CD4-positive, CD25-positive, alpha-beta regulatory T cell (primary cell): ENCODE measurements at places on chromosomes 13 and 19. TPM values are rescaled to one million over a fixed set of nuclear protein-coding genes. Genes with fewer than 3 reads are reported as not detected.
A peak's percentile ranks its signal among the peaks of the same experiment; 100 is the strongest.

DNA sequence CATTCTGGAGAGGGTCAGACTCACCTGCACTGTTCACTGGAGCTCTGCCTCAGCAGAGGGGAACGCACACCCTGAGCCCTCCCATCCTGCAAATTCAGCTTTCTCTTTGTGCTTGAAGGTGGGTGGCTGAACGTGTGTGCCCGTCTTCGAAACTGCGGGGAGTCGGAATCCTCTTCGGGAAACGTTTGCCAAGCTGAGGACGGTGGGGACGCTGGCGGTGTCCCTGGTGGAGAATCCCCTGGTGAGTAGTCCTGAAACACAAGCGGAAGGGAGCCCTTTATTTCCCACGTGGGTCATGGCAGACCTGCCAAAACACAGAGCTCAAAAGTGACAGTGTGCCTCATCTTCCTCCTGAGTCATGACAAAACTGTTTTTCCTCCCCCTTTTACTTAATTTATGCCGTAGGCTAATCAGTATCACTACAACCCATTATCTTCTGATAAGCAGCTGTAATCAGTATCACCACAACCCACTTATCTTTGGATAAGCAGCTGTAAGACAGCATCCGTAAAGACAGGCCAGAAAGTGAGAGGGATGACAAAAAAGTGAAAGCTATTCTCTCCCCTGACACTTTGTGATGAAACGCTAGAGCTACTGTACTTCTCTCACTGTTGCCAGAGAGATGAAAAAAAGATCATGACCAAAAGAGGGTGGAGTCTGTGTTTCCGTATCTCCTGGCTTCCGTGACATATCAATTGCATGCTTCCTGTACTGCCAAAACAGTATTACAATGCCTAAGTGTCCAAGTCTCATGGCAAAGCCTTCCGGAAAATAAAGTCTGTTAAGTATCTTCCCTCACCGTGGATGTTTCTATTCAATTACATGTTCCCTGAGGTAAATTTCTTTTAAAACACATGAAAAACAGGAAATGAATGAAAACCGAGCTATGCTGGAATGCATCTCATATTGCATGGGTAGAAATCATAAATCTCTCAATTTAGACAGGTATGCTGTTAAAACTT is 155.5 kb downstream of the TBC1D4 start:
- H3K27me3 ChIP-seq = no peaks in the 10 kb centered on the region
- peak overlapping the region; percentile 92 for H3K27ac ChIP-seq
- peaks cover 48% of the 10 kb centered on the region for H3K4me1 ChIP-seq
- H3K36me3 ChIP-seq = no peaks in the 10 kb centered on the region
- H3K4me3 ChIP-seq = peak overlapping the region; percentile 98

- no peak overlapping the region for H3K4me3 ChIP-seq
- peaks cover 53% of the 10 kb centered on the region for H3K4me1 ChIP-seq
- peaks cover 88% of the 10 kb centered on the region for H3K36me3 ChIP-seq
- H3K27ac ChIP-seq = peak overlapping the region; percentile 55
- DNase-seq = no peak
Observed at GRCh38 chr19:41298348-41298964, 11.5 kb upstream of the CCDC97 start.

LHB gene
- total RNA-seq = not detected

GRCh38 chr13:34207872-34208271 is 389.9 kb downstream of the RFC3 start:
- no peak overlapping the region for H3K4me3 ChIP-seq
- no peak for DNase-seq
- no peaks in the 10 kb centered on the region for H3K36me3 ChIP-seq
- H3K27me3 ChIP-seq = no peaks in the 10 kb centered on the region

- no peaks in the 10 kb centered on the region for H3K27me3 ChIP-seq
- H3K36me3 ChIP-seq = no peaks in the 10 kb centered on the region
- H3K4me3 ChIP-seq = no peak overlapping the region
- H3K27ac ChIP-seq = no peak overlapping the region
- H3K4me1 ChIP-seq = no peaks in the 10 kb centered on the region
Observed at GRCh38 chr13:72170571-72170970, 303.6 kb upstream of the DACH1 start.

NCAN gene
- not detected for total RNA-seq

DNA sequence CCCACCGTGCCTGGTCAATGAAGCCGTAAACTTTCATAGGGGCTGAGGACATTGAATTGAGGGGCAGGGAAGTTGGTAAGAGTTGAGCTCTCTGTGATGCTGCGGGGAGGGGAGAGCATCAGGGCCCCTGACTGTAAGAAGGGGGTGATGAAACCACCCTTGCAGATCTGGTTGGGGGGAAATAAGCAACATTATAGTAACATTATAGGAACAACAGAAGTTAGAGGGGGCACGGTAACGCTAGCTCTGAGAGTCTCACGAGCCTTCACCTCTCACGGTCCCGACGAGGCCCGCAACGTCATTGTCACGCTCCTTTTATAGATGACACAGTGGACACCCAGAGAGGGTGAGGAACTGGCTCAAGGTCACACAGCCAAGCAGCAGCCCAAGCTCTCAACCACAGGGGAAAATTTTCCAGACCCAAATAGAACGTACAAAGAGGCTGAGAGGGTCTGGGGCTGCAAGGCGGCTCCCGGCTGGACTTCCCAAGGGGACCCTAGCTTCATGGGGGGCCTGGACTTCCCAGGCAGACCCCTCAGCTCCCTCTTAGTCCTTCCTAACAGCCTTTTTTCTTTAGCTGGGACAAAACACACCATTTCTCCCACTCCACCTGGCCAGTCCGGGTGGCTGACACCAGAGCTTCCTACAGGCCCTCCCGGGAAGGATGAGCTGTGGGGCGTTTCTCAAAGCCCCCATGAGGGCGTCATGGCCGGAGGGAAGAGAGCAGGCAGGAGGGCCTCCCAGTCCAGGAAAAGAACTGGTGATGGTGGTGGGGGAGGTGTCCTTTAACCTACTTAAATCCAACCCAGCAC is 4.1 kb downstream of the TLE5 start:
- H3K4me1 ChIP-seq = peaks cover 83% of the 10 kb centered on the region
- H3K27ac ChIP-seq = peak overlapping the region; percentile 30
- H3K36me3 ChIP-seq = peaks cover 65% of the 10 kb centered on the region
- no peaks in the 10 kb centered on the region for H3K27me3 ChIP-seq

DNA sequence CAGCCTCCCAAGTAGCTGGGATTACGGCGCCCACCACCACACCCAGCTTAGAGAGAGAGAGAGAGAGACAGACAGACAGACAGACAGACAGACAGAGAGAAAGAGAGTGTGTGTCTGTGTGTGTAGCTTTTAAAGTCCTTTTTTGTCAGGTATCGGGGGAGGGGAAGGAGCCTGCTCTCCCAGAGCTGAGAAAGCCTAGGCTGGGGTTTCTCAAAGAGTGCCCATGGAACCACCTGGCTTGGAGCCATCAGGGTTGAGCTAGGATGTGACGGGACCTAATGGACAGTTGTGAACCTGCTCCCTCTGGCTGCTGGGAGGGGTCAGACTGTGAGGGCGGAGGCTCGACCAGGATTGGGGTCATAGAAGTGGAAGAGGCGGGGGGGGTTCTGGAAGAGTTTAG is 16.6 kb downstream of the RFX1 start:
- H3K27ac ChIP-seq = no peak overlapping the region
- H3K36me3 ChIP-seq = peaks cover 6% of the 10 kb centered on the region
- H3K4me1 ChIP-seq = peaks cover 50% of the 10 kb centered on the region
- no peaks in the 10 kb centered on the region for H3K27me3 ChIP-seq

GRCh38 chr13:97231829-97232196 is 9.7 kb downstream of the MBNL2 start:
- H3K4me3 ChIP-seq = no peak overlapping the region
- no peak overlapping the region for H3K27ac ChIP-seq

ZNF547 gene
- 2.1 TPM for total RNA-seq

EDNRB gene
- total RNA-seq = not detected

GRCh38 chr13:75870397-75870903 is 234.3 kb downstream of the LMO7 start:
- DNase-seq = no peak
- peak overlapping the region; percentile 56 for H3K4me3 ChIP-seq
- H3K36me3 ChIP-seq = no peaks in the 10 kb centered on the region

ZNF20 gene
- total RNA-seq = 2.4 TPM

GRCh38 chr19:29547361-29547960 is 21.7 kb downstream of the VSTM2B start:
- H3K27me3 ChIP-seq = no peaks in the 10 kb centered on the region
- H3K4me3 ChIP-seq = no peak overlapping the region
- no peaks in the 10 kb centered on the region for H3K36me3 ChIP-seq
- H3K4me1 ChIP-seq = no peaks in the 10 kb centered on the region
- H3K27ac ChIP-seq = no peak overlapping the region
- DNase-seq = no peak

DNA sequence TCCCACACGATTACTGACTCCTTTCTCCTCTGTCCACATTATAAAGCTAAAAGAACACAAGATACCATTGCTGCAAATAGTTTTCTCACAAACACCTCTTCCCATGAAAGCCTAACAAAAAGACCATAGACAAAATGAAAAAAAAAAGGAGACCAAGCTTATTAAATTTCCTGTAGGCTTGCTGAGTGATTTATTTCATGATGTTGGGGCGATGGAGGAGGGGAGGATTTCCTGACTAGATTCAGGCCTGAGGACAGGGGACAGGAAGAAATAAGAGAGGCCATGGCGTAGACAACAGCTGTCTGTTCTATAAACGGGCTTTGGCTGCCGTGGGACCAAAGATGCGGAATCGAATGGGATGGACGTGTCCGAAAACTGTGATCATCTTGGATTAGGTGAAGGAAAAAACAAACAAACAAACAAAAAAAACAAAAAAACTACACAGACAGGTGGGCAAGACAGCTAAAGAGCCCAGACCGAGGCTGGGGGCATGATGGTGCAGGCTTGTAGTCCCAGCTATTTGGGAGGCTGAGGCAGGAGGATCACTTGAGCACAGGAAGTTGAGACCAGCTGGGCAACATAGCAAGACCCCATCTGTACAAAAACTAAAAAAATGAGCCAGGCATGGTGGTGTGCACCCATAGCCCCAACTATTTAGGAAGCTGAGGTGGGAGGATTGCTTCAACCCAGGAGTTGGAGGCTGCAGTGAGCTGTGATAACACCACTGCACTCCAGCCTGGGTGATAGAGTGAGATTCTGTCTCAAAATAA is 5.3 kb downstream of the TMPRSS9 start:
- no peaks in the 10 kb centered on the region for H3K4me1 ChIP-seq
- H3K27me3 ChIP-seq = peaks cover 11% of the 10 kb centered on the region
- H3K36me3 ChIP-seq = no peaks in the 10 kb centered on the region
- DNase-seq = no peak
- no peak overlapping the region for H3K27ac ChIP-seq

WDR87 gene
- total RNA-seq = not detected

- H3K36me3 ChIP-seq = no peaks in the 10 kb centered on the region
- no peak within 1 kb of the TSS for H3K4me3 ChIP-seq
- peaks cover 6% of the 10 kb centered on the region for H3K4me1 ChIP-seq
- no peak within 1 kb of the TSS for H3K27ac ChIP-seq
Observed at GRCh38 chr13:36919833-36920615, at the start of gene SMAD9. SMAD9 (minus strand) TSS chr13:36920238; CDS start chr13:36879689, 40,549 bp downstream.

DNA sequence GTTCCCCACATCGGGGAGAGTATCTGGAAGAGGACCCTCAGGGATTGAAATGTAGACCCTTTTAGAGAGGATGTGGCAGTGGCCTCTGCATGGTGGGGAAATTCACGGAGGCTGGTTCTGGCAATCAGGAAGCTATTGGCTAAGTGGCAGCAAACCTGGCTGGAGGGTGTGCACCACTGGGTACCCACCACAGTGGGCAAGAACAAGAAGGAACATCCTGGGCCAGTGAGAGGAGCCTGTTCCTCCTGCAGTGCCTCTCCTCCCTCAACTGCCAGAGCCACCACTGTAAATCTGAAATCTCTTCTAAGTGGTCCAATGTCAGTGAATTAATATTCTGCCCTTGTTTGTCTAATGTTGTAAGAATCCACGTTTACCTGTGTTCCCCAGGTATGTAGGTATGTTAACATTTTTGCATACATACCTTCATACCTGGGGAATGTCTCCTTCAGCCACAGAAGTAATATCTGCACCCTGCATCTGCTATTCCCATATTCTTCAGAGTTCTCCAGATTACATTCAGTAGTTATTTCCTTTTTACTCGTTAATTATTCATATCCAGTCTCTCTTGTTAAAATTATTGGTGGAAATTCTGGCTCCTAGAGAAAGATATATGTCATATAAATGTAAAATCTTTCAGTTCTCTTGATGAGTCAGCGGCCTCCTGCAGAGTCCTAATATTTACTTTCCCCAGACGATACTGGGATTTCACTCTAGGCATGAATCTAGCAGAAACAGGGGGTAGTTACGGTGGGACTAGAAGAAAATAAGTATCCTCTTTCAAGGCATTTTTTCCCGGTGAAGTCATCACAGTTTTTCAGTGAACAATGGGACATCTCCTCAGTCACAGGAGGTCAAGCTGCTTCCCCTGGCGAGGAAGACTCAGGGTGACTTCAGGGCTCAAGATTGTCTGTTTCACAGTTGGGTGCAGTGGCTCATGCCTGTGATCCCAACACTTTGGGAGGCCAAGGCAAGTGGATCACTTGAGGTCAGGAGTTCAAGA is 148.3 kb downstream of the MYO16 start:
- no peaks in the 10 kb centered on the region for H3K36me3 ChIP-seq
- no peaks in the 10 kb centered on the region for H3K4me1 ChIP-seq
- DNase-seq = no peak
- no peak overlapping the region for H3K27ac ChIP-seq

DPY19L3 gene
- total RNA-seq = 17.4 TPM

GRCh38 chr13:40231311-40231710 is 435.1 kb downstream of the FOXO1 start:
- H3K27ac ChIP-seq = no peak overlapping the region
- no peaks in the 10 kb centered on the region for H3K4me1 ChIP-seq
- H3K36me3 ChIP-seq = no peaks in the 10 kb centered on the region
- no peak overlapping the region for H3K4me3 ChIP-seq
- no peak for DNase-seq

GRCh38 chr19:11425719-11426457 is 6.8 kb upstream of the RGL3 start:
- peaks cover 9% of the 10 kb centered on the region for H3K27me3 ChIP-seq
- no peaks in the 10 kb centered on the region for H3K36me3 ChIP-seq
- no peak overlapping the region for H3K27ac ChIP-seq
- H3K4me1 ChIP-seq = peaks cover 32% of the 10 kb centered on the region

DNA sequence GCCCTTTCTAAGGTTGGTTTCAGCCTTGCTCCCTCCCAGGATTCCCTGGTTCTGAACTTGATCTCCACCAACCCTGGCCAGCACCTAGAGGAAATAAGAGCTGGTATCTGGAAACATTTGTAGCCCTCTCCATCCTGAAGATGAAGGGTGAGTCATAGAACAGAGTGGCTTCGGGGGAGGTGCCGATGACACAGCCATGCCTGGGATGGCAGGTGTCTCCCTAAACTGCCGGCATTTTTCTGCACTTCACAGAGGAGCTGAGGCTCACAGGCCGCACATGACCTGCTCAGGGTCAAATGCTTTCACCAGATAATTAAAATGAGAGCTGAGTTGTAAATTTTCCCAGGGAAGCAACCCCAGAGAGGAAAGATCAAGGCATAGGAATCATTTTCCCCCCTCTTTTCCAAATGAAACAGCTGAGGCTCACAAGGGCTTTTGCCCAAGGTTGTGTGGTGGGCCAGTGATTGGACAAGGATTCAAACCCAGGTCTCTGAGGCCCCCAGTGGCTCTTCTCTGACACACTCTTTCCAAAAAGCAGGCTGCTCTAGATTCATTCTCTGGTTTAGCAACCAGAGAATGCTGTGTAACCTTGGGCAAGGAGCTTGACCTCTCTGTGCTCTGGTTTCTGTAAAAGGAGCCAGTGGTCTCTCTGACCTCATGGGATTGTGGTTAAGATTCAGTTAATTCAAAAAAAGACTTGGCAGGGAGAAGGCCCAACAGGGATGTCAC is 1.2 kb upstream of the SLC25A42 start:
- H3K4me3 ChIP-seq = peak overlapping the region; percentile 83
- DNase-seq = no peak
- no peaks in the 10 kb centered on the region for H3K27me3 ChIP-seq
- H3K36me3 ChIP-seq = peaks cover 3% of the 10 kb centered on the region

GRCh38 chr13:50208826-50209335 is 193.6 kb downstream of the KCNRG start:
- peaks cover 2% of the 10 kb centered on the region for H3K27me3 ChIP-seq
- no peaks in the 10 kb centered on the region for H3K4me1 ChIP-seq
- H3K36me3 ChIP-seq = no peaks in the 10 kb centered on the region
- H3K4me3 ChIP-seq = no peak overlapping the region
- H3K27ac ChIP-seq = no peak overlapping the region
- DNase-seq = no peak
